ENCODE measurements at places on chromosomes 4 and X. TPM values are rescaled to one million over a fixed set of nuclear protein-coding genes. Genes with fewer than 3 reads are reported as not detected.

CLGN gene
- 1.6 TPM for total RNA-seq

GJB1 gene
- 48.2 TPM for total RNA-seq

ERAS gene
- not detected for total RNA-seq

CSAG3 gene
- total RNA-seq: not detected

FAM9B gene
- not detected for total RNA-seq

NXF2B gene
- total RNA-seq: not detected
